Foreskin melanocyte (primary cell): ENCODE measurements at places on chromosomes 2 and 18.

GRCh38 chr2:86753606-86754005 lies 33.5 kb downstream of the RMND5A start:
- peak; percentile 64 for DNase-seq

- DNase-seq, result peak; percentile 47
Observed at GRCh38 chr18:34661464-34662087, 48.5 kb upstream of the DTNA start.

- DNase-seq, result no peak
Observed at GRCh38 chr2:224038830-224039079, 331 bp downstream of the SERPINE2 start.

GRCh38 chr2:152718909-152719645 lies 657 bp downstream of the ARL6IP6 start:
- peak; percentile 80 for DNase-seq

DNA sequence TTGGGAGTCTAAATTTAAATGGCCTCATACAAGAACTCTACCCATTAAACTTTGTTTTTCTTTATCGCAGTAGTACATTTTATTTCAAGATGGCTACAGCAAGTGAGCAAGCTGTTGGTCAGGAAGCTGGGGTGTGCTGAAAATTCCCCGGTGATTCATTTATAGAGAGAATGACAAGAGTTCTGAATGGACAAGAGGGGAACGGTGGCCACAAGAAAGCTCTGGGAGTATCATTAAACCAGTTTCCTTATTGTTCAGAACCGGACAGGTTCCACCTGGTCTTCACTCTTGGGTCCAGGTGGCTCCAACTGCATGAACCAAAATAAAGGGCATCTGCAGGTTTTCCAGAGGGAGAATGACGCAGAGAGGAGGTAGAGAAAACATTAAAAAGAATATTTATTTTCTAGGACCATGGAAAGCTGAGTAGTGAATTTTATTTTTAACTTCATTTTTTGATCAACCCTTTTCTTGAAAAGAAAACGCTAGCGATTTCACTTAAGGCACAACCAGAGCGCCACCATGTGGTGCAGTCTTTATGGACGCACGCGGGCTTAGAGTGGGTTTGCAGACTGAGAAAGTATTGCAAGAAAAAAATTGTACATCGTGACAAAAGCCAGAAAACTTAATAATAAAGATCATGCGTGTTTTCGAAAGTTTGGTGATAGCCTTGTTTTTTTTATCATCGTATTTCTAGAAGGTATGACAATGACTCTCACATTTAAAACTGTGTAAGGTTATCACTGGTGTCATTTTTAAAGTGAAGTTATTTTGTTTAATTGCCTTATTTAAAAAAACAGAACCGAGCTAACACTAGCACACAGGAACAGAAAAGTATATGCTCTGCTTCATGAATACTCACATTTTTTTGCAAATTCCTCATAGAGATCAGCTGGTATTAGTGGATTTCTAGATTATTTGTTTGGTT lies 97.9 kb upstream of the NOL4 start:
- DNase-seq, result peak; percentile 35

DNA sequence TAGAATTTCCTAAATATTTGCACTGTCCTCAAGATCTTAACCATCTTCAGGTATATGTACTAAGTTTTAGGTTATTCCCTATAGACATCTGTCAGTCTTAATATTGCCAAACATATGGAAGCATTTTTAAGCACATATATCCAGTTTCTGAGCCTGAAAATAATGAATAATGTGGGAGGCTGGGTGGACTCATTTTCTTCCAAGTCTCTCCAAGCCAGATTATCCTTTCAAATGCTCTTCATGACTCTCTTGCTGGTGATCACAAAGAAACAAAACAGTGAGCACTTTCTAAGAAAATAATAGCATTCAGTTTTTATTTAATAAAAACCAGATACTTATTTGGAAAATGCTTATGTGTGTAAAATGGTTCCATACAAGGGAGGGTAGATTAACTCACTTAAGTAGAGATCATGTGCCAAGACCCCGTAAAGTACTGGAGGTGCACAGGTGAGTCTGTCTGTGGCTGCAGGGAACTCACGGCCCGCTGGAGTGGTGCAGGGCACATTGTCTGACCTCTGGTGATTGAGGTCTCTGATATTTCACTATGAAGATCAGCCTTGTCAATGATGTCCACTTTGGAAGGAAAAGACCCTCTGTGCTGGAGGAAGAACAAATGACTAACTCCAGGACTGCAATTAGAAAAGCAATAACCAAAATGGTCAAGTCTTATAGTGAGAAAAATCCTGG lies 161.6 kb downstream of the TMEM18 start:
- no peak for DNase-seq

DNA sequence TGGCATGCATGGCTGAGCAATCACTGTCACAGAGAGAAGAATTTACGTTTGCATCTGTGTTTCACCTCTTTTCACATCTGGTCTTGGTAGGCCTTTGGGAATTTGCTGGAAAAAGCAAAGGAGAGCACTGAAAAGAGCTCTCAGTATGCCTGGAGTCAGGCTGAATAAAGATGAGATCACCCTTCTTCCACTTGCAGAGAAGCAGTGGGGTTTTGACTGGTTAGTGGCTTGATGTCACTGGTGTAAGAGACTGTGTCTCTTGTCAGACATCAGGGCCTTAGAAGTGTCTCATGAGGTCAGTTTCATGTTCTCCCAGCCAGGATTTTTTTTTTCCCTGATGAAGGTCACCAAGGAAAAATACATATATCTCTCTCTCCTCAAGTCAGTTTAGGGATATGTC lies 353.8 kb downstream of the INSIG2 start:
- DNase-seq, result no peak

GRCh38 chr2:44107086-44107740 lies 61.5 kb upstream of the PPM1B start:
- DNase-seq, result no peak
